Hematopoietic multipotent progenitor cell treated with erythropoietin and hydrocortisone succinate and interleukin-3 and kit ligand, for 15 days (in vitro differentiated cells): ENCODE measurements at places on chromosomes 1 and 21.

DNA sequence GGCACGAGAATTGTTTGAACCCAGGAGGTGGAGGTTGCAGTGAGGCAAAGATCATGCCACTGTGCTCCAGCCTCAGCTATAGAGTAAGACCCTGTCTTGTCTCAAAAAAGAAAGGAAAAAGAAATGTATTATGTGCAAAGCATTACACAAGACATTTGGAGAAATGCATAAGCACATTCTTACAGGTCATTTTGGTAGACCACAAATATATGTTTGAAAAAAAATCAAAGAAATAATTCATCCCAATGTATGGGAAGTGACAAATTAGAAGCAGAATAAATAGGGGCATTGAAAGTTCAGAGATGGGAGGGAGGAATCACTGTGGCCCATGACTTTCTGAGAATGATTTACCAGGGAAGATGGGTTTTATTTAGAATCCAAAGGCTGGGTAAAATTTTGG lies 283.5 kb upstream of the ADAMTS5 start:
- no peak for DNase-seq

DNA sequence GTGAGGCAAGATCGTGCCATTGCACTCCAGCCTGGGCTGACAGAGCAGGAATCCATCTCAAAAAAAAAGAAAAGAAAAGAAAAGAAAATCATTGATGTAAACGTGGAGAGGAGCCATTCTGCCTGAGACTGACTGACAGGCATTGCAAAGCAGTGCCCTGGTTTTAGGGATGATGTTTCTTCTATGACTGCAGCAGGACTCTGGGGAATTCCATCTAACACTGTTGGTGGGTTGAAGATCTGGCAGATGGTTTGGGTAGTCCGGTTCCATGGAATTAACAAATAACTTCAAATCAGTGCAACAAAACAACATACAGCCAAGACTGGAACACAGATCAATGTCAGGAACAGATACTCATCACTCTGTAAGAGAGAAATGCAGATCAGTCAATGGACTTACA lies 17.8 kb upstream of the LAMC2 start:
- no peak for DNase-seq

DNA sequence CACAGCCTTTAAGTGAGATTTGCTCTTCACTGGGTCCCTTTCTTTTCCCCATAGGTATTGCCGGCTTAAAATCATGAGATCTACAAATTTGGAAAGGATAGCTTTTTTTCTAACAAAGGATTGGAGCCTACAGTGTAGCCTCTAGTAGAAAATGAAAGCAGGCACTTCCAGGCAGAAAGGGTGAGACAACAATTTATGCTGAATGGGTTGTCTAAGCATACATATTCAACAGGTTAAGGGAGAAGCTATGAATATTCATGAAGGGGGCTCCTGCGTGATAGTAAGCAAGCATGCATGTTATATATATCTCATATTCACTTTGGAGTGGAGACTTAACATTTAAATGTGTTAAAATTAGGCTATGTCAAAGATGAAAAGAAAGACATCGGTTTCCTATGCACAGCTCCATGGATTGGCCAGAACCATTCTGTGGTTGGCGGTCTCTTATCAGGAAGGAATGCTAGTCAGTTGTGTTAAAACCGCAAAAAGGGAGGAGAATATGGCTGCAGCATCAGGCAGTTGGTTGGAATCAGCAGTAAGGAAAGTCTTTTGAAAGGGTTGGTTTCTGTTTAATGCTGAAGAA lies 66.0 kb downstream of the VCAM1 start:
- no peak for DNase-seq

- no peak for DNase-seq
Measured at GRCh38 chr1:243710467-243710866, 139.6 kb downstream of the AKT3 start.

DNA sequence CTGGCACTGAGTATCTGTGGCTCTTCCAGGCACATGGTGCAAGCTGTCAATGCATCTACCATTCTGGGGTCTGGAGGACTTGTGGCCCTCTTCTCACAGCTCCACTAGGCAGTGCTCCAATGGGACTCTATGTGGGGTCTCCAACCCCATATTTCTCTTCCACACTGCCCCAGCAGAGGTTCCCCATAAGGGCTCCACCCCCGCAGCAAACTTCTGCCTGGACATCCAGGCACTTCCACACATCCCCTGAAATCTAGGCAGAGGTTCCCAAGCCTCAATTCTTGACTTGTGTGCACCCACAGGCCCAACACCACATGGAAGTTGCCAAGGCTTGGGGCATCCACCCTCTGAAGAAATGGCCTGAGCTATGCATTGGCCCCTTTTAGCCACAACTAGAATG lies 18.8 kb downstream of the ODF2L start:
- no peak for DNase-seq

- no peak for DNase-seq
Measured at GRCh38 chr21:32889596-32889995, 118.0 kb upstream of the PAXBP1 start.

GRCh38 chr1:8429549-8430110 lies 111.7 kb downstream of the SLC45A1 start:
- DNase-seq = no peak

- no peak for DNase-seq
Measured at GRCh38 chr1:173175514-173176145, 31.5 kb downstream of the TNFSF4 start.

DNA sequence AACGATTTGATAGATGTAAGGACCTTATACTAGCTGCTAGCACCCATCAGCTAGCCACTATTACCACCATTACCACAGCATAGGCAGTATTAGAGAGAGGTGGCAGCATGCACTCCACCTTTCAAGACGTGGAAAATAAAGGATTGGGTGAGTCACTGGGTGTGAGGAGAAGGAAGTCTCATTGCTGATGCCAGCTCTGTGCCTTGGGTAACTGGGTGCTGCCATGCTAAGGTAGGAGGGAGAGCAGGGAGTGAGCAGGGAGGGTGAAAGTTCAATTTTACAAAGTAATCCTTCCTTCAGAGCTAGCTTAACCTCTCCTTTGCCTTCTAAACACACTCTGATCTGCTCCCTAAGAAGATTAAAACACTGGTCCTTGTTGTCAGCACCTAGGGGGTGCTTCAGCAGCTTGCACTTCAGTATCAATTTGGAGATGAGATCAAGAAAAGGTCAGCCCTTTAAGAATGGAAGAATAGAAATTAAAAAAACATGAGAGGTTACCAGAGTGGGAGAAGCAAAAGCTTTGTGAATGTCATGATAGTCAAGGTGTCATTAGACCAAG lies 1.8 kb upstream of the LIN9 start:
- no peak for DNase-seq

DNA sequence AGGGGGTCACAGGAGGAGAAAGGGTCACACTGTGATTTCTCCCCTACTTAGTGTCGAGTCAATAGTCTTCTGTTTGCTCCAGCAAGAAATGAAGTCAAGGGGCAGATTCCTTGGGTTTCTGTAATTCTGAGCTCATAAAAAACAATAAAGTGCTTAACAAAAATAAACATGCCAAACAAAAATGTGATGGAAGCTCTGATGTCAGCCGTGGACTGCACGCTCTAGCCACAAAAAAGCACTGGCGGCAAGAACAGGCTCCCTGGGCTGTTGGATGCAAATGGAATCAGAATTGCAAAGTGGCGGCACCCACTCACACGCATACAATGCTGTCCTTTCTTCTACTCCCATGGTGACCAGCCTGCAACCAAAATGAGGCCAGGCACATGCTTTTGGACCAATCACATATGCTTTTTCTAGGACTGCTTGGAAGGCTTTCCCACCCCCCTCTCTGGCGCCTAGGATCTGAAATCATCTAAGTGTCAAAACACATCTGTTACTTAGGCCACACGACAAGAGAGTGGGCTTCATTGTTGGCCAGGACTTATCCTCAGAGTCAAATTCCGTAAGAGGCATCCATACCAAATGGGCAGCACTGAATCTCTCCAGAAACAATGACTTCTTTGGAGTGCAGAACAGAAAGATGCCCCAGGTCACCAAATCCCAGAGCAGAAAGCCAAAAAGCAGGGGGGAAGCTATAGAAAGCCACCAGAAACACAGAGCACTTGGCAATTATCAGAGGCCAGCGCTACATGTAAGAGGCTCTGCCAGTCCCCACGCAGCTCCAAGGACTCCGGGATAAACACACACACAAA lies 9.2 kb downstream of the C1orf198 start:
- no peak for DNase-seq
